ENCODE measurements at places on chromosomes 16 and 17. TPM values are rescaled to one million over a fixed set of nuclear protein-coding genes. Genes with fewer than 3 reads are reported as not detected.

CDC6 gene
- 22.5 TPM for polyA plus RNA-seq

TPSB2 gene
- 0.15 TPM for polyA plus RNA-seq

PRR14 gene
- 42.4 TPM for polyA plus RNA-seq

ARHGAP44 gene
- polyA plus RNA-seq = 7.2 TPM

SLFN11 gene
- 10.9 TPM for polyA plus RNA-seq

HEATR9 gene
- polyA plus RNA-seq = not detected

FOXN1 gene
- polyA plus RNA-seq = 0.41 TPM

ZNF778 gene
- 6.2 TPM for polyA plus RNA-seq

SOST gene
- 51.9 TPM for polyA plus RNA-seq

PDIA2 gene
- polyA plus RNA-seq = 1.4 TPM

ABCC12 gene
- polyA plus RNA-seq = not detected

ACSF3 gene
- 30.6 TPM for polyA plus RNA-seq

CDIP1 gene
- 30.6 TPM for polyA plus RNA-seq

C16orf74 gene
- polyA plus RNA-seq = 3.0 TPM

SULT1A3 gene
- polyA plus RNA-seq = 11.9 TPM

SLFN12 gene
- 17.7 TPM for polyA plus RNA-seq

LITAFD gene
- polyA plus RNA-seq = not detected

PRSS36 gene
- 0.78 TPM for polyA plus RNA-seq

MYH2 gene
- not detected for polyA plus RNA-seq

DOK4 gene
- polyA plus RNA-seq = 32.3 TPM

- DNase-seq = no peak
Measured at GRCh38 chr16:11053916-11054460, 109.6 kb downstream of the CLEC16A start.

- no peak for DNase-seq
Measured at GRCh38 chr17:59863616-59864015, 29.1 kb downstream of the TUBD1 start.

DNA sequence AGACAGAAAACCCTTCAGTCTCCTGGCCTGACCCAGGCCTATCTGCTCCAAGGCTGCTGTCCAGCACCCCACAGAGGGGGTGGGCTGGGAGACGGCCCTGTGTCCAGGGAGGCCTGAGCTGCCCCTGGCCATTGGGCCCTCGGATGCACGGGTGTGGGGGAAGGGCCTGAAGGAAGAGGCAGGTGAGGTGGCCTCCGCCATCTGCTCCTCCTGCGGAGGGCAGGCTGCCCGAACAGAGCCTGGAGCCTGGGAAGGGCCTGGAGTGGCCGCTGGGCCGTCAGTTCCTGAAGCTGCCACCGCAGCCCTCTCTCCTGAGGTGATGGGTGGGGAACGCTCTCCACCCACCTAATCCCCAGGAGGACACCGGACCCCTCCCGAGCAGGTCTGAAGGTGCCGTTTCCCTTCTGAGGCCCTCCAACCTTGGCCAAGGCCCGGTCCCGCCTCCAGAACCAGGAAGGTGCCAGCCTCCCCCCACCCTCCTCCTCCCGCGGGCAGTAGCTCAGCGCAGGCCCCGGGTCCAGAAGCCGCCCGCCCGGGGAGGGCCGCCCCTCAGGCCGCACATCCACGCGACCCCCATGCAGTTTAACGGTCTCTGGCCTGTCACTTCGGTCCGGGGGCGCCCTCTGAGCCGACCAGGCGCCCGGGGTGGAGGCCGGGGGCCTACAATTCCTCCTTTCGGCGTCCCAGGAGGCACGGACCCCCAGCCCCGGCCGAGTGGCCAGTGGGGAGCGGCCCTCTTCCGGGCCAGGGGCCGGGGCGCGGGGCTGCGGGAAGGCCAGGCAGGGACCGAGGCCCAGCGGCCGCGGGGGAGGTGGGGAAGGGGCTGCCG lies 835 bp downstream of the FBXL16 start:
- DNase-seq = no peak

DNA sequence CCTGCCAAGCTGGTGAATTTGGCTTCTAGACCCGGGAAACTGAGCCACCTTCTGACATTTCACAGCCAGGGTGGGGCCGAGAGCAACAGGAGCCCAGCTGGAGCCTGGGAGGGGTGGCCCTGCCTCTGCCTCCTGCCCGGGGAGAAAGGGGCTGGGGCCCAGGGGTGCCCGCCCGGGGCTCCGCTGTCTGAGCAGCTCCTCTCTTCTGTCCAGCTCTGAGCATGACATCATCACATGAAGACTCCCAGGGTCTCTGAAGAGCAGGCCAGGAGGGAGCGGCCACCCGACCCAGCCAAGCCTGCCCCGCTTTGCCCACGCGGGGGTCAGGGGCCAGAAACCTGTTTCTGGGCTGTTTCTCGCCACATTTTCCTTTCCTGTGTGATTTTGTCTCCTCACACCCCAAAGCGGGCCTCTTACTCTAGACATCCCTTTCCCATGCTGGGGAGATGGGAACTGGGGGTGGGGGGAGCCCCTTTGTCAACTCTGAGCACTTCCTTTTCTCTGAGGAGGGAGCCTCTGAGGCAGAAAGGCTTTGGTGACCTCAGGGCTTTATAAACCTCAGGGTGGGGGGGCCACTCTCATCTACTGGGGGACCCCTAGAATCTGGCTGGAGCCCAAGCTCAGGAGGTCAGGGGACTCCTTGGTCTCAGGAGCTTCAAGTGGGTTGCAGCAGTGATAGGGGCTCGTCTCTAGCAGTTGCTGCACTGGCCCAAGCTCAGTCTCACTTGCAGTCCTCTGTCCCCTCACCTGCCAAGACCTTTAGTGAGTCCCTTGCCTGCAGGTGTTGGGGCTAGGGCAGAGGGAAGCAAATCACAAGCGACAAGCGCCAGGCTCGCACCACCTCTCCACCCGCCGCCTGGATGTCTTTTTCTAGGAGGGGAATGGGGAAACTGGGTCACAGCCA lies 7.6 kb downstream of the UBALD2 start:
- DNase-seq = no peak

DNA sequence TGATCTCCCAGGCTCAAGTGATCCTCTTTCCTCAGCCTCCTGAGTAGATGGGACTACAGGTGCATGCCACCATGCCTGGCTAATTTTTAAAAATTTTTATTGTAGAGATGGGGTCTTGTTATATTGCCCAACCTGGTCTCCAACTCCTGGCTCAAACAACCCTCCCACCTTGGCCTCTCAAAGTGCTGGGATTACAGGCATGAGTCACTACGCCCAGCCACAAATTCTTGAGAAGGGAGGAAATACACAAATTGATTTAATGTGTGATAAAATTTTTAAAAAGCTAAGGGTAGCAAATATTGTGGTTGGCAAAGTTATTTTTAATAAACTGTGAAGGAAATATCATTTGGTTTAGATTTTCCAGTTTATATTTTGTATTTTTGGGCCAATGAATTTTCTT lies 9.6 kb downstream of the ITGAD start:
- DNase-seq = no peak

- DNase-seq = no peak
Measured at GRCh38 chr17:27853091-27853490, 40.1 kb downstream of the LYRM9 start.

GRCh38 chr17:79695797-79696609 lies 34.7 kb upstream of the ENPP7 start:
- DNase-seq = no peak

GRCh38 chr16:47375423-47375822 lies 85.4 kb downstream of the ITFG1 start:
- DNase-seq = no peak

DNA sequence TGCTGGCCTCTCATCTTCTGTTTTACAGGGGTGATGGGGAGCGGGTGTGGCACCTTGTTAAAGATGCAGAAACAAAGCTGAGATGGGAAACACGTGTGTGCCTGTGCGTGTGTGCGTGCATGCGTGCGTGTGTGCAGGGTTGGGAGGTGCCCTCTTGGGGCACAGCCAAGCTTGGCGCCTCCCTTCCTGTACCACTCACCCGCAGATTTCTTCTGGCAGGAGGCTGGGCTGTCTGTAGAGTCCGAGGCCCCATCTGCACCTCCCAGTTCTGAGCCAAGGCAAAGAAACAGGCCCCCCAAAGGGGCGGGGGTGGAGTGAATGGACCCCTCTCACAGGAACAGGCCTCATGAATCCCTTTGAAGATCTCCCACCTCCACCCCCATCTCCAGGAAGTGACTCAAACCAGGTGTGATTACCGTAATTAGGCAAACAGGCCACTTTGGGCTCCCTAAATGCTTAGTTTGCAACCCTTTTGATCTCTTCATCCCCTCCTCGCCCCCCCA lies 20.9 kb downstream of the TNS4 start:
- no peak for DNase-seq

- DNase-seq = no peak
Measured at GRCh38 chr17:67431249-67432015, 54.4 kb downstream of the PITPNC1 start.

DNA sequence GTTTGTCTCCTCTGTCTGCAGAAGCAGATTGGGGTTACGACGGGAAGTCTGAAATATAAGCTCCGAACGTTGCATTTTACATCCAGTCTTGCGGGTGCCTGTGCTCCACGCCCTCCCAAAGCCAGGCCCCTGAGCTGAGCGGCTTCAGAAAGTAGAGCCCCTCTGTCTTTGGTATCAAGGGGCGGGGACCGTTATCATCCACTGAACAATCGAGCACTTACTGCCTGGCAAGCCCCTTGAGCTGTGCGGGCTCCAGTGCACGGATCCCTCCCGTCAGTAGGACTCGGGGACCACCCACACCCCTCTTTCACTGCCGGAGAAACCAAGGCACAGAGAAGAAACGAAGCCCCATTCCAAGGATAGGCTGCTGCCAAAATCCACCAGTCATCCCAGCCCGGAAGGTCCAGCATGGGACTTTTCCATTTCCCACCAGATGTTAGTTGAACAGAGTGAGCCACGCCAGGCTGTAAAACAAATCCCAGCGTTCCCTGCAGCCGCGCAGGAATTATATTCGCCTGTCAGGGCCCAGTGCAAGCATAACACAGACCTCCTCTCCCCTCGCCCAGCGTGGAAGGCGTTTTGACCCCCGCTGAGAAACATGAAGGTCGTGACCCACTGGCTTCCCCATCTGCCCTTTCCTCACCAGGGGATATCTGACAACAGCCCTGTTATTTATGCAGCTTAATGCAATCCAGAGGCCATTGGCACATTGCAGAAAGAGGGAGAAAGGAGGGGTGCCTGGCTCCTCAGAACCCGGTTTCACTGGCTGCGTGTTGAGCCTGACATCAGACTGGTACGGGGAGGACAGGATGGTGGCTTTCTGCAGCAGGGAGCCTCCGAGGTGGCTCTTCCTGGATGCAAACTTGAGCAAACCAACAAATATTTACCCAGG lies 212.2 kb upstream of the FOXF1 start:
- DNase-seq = no peak

GRCh38 chr17:57678393-57678792 lies 66.7 kb downstream of the CCDC182 start:
- DNase-seq = no peak

- no peak for DNase-seq
Measured at GRCh38 chr17:72806011-72806410, 286.5 kb downstream of the SLC39A11 start.

- DNase-seq = no peak
Measured at GRCh38 chr16:30503403-30504296, 22.7 kb downstream of the ZNF768 start.

- DNase-seq = no peak
Measured at GRCh38 chr16:68707340-68708152, 29.5 kb upstream of the CDH1 start.

- DNase-seq = no peak
Measured at GRCh38 chr17:82222816-82223215, 6.0 kb upstream of the SLC16A3 start.

DNA sequence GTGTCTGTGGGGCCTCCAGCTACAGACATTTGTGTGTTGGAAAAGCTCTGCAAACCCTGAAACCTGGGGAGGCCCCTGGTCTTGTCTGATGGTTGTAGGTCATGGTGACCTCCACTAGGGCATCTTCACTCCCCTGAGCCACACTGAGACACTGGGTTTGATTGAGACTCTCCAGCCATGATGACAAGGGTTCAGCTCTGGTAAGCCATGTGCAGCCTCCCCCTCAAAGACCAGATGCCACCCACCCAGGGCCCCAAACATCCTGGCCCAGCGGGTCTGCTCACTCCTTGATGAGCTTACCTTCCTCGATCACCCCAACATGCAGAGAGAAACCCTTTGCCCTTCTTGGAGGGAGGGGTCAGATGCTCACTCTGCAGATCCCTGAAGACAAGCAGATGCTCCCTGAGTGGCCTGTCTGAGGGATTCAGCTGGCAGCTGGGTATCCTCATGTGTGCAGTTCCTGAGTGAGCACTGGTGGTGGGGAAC lies 101.6 kb downstream of the METRNL start:
- DNase-seq = no peak

DNA sequence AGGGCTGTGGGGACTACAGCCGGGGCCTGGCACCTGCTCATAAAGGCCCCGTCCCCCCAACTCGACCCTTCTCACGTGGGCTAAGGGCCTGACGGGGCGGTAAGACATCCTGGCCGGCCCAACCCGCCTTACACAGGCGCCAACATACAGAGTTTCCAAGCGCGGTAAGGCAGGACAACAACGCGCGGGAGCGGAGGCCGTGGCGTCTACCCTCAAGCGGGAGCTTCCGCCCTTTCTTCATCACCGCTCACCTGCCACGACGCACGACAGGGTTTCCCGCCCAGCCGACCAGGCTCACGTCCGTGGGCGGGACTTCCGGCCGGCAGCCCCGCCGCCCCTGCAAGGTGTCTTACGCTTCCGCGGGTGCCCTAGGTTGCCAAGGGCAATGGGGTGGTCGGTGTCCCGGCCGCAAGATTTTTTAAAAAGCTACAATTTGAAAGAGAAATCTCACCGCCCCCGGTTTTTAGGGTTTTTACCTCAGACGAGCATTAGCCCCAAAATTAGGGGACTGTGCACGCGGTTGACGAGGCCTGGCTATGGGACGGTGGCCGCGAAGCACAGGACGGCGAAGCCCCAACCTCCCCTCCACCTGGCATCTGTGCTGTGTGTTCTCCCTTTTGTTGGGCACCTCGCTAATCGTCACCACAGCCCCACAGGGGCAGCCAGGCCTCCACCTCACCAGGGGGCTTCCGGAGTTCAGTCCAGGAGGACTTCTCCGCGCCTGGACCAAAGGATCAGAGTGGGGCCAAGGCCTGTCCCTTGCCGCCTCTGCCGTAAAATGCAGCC lies at the start of gene TERB1:
Gene TERB1, minus strand, starts transcription at position 265 of the 786 bp plus-strand sequence. CDS start 4,786 bp downstream, outside the sequence.
- no peak for DNase-seq

GRCh38 chr16:79329166-79329521 lies 271.4 kb downstream of the MAF start:
- no peak for DNase-seq

- DNase-seq = peak; percentile 54
Measured at GRCh38 chr17:49016775-49017463, 19.7 kb downstream of the IGF2BP1 start.

- DNase-seq = no peak
Measured at GRCh38 chr16:84562174-84562815, 55.6 kb downstream of the COTL1 start.

- DNase-seq = no peak
Measured at GRCh38 chr16:69382421-69382820, 3.4 kb downstream of the TERF2 start.

DNA sequence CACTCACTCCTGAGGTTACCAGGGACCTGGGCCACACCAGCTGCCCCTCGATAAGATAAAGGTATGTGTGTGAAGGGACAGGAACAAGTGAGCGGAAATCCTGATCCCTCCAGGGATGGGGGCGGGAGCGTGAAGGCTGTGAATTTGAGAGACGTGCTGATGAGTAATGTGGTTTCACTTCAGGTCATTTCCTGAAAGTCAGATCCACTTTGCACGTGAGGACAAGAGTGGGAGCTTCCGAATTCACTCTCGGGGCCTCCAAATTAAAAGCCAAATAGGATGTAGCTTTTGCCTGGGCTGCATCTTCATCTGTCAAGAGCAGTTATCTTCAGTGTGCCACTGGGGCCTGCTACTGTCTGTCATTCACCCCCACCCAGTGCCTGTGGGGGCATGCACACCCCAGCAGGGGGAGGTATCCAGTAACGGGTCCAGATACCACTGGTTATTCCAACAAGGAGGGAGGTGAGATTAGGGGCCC lies 87.4 kb upstream of the LHX1 start:
- no peak for DNase-seq

- DNase-seq = no peak
Measured at GRCh38 chr16:69324585-69325253, 5.7 kb downstream of the PDF start.
